ENCODE measurements at places on chromosomes 16 and 17.

DNA sequence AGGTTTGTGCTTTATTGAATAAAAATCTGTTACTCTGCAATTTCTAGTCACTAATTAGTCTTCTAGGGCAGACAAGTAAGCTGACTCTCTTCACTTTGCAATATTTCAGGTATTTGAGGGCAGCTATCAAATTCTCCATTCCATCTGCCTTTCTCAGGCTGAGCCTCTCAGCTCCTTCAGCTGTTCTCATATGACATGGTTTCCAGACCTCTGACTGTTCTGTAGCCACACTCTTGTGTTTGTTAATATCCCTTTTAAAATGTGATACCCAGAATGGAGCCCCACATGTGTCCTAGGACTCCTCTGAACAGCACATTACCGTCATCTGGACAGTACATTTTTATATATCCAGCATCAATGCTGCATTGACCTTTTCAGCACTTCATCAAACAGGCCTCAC is 46.1 kb upstream of the MTMR4 start:
- no peak overlapping the region for H3K27ac ChIP-seq
- no peaks in the 10 kb centered on the region for H3K27me3 ChIP-seq
- H3K4me1 ChIP-seq: no peaks in the 10 kb centered on the region
- H3K4me3 ChIP-seq: no peak overlapping the region

DNA sequence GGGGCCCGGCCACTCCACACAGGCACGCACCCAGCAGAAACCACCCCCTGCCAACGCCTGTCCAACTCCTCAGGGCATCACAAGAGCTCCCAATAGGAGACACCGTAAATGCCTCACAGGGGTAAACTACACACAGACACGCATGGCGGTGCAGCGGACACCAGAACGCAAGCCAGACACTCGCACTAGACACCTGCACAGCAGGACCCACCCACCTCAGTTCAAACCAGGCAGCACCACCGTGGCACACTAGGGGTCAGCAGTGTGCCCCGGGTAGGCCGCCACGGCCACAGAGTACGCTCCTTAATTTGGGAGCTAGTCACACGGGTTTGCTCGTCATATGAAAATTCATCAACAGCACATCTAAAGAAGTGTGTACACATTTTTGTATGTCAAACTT is 3.4 kb downstream of the SLC38A10 start:
- no peaks in the 10 kb centered on the region for H3K27me3 ChIP-seq
- DNase-seq: peak; percentile 32
- H3K4me1 ChIP-seq: no peaks in the 10 kb centered on the region
- no peaks in the 10 kb centered on the region for H3K36me3 ChIP-seq
- no peak overlapping the region for H3K27ac ChIP-seq
- H3K4me3 ChIP-seq: no peak overlapping the region

DNA sequence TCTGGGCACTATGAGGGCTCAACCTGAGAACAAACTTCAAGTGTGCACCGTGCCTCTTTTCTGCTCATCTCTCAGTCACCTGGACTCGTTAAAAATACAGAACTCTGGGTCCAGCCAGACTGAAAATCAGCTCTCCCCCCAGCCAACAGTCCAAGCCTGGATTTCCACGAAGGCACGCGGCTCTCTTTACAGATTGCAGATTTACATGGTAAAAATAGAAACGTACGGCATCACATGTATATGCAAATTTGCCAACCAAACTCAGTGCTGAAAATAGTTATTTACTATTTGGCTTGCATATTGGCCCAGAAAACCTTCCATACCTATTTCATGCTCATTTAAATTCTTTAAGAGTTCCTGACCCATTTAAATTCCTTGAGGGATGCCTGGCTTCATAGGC is 315.8 kb downstream of the MAF start:
- no peaks in the 10 kb centered on the region for H3K36me3 ChIP-seq
- H3K4me1 ChIP-seq: peaks cover 23% of the 10 kb centered on the region
- H3K27ac ChIP-seq: no peak overlapping the region
- peaks cover 51% of the 10 kb centered on the region for H3K27me3 ChIP-seq
- H3K4me3 ChIP-seq: no peak overlapping the region

GRCh38 chr17:39605492-39606433 is 2.0 kb downstream of the NEUROD2 start:
- H3K4me1 ChIP-seq: no peaks in the 10 kb centered on the region
- no peak overlapping the region for H3K27ac ChIP-seq
- H3K27me3 ChIP-seq: peaks cover 82% of the 10 kb centered on the region
- no peak for DNase-seq

GRCh38 chr16:86893506-86893905 is 315.2 kb downstream of the FOXL1 start:
- no peak for DNase-seq
- no peak overlapping the region for H3K4me3 ChIP-seq
- H3K27ac ChIP-seq: no peak overlapping the region
- H3K27me3 ChIP-seq: peaks cover 61% of the 10 kb centered on the region
- no peaks in the 10 kb centered on the region for H3K36me3 ChIP-seq

GRCh38 chr16:29680180-29680598 is 1.2 kb downstream of the QPRT start:
- H3K27ac ChIP-seq: no peak overlapping the region
- H3K36me3 ChIP-seq: no peaks in the 10 kb centered on the region
- no peak for DNase-seq
- H3K4me1 ChIP-seq: no peaks in the 10 kb centered on the region
- H3K4me3 ChIP-seq: no peak overlapping the region

GRCh38 chr17:9228408-9229159 is 207.3 kb downstream of the NTN1 start:
- H3K27ac ChIP-seq: no peak overlapping the region
- H3K36me3 ChIP-seq: no peaks in the 10 kb centered on the region
- H3K4me1 ChIP-seq: peaks cover 8% of the 10 kb centered on the region
- DNase-seq: no peak

GRCh38 chr16:3797904-3798811 is 80.8 kb upstream of the TRAP1 start:
- no peak for DNase-seq
- H3K27ac ChIP-seq: no peak overlapping the region
- peaks cover 20% of the 10 kb centered on the region for H3K4me1 ChIP-seq
- 0 out of 2 replicates have a peak, but pooled peaks cover 3% of the 10 kb centered on the region for H3K36me3 ChIP-seq
- H3K4me3 ChIP-seq: no peak overlapping the region

DNA sequence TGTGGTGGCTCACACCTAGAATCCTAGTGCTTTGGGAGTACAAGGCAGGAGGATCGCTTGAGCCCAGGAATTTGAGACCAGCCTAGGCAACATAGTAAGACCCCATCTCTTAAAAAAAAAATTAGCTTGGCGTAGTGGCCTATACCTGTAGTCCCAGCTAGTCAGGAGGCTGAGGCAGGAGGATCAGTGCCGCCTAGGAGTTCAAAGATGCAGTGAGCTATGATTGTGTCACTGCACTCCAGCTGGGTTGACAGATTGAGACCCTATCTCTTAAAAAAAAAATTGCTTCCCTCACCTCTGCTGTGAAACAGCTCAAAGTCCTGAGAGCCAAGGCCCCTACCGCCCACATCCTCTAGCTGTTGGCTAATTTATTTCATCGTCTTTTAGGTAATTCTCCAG is 10.2 kb downstream of the NDE1 start:
- H3K27ac ChIP-seq: no peak overlapping the region
- H3K4me1 ChIP-seq: no peaks in the 10 kb centered on the region
- no peak overlapping the region for H3K4me3 ChIP-seq

- H3K4me3 ChIP-seq: no peak overlapping the region
- no peaks in the 10 kb centered on the region for H3K27me3 ChIP-seq
- DNase-seq: no peak
- H3K27ac ChIP-seq: no peak overlapping the region
- no peaks in the 10 kb centered on the region for H3K36me3 ChIP-seq
- H3K4me1 ChIP-seq: no peaks in the 10 kb centered on the region
These were observed 343.7 kb downstream of the CPPED1 start for GRCh38 chr16:12460064-12460392.

GRCh38 chr17:75433218-75433783 is 23.1 kb upstream of the TMEM94 start:
- no peaks in the 10 kb centered on the region for H3K4me1 ChIP-seq
- no peak overlapping the region for H3K27ac ChIP-seq
- H3K36me3 ChIP-seq: no peaks in the 10 kb centered on the region

GRCh38 chr16:57039148-57039812 is 49.9 kb downstream of the NLRC5 start:
- peaks cover 47% of the 10 kb centered on the region for H3K4me1 ChIP-seq
- peak; percentile 65 for DNase-seq
- peak overlapping the region; percentile 50 for H3K27ac ChIP-seq
- H3K36me3 ChIP-seq: no peaks in the 10 kb centered on the region
- no peak overlapping the region for H3K4me3 ChIP-seq

- H3K27me3 ChIP-seq: no peaks in the 10 kb centered on the region
- no peak overlapping the region for H3K27ac ChIP-seq
- H3K4me1 ChIP-seq: no peaks in the 10 kb centered on the region
- no peak overlapping the region for H3K4me3 ChIP-seq
- peak; percentile 81 for DNase-seq
These were observed 13.5 kb downstream of the SPHK1 start for GRCh38 chr17:76397687-76398522.

All from MM.1S (cell line).